Suppressor macrophage treated with lipopolysaccharide for 4 hours (primary cell): ENCODE measurements at places on chromosomes 7 and 10.

- peak; percentile 71 for DNase-seq
Measured at GRCh38 chr7:6558837-6559236, 7.6 kb upstream of the GRID2IP start.

- no peak for DNase-seq
Measured at GRCh38 chr10:34121125-34121753, 693.9 kb downstream of the PARD3 start.

DNA sequence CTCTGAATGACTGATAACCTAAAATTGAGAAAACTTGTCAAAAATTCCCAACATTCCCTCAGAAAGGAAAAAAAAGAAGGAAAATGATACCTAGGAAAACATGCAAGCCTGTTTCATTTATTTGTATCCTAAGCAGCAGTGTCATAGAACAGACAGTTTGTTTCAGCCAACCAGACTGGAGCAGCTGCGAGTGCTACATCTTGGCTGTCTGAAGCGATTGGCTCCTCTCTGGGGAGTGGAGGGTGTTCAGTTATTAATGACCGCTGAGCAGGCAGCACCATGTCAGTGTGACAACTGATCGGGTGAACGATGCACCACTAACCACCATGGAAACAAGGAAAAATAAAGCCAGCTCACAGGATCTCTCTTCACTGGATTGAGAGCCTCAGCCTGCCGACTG is at the start of gene LRRN3:
Gene LRRN3, plus strand, starts transcription at position 282 of the 400 bp plus-strand sequence. CDS start 31,646 bp downstream, outside the sequence.
- no peak for DNase-seq

DNA sequence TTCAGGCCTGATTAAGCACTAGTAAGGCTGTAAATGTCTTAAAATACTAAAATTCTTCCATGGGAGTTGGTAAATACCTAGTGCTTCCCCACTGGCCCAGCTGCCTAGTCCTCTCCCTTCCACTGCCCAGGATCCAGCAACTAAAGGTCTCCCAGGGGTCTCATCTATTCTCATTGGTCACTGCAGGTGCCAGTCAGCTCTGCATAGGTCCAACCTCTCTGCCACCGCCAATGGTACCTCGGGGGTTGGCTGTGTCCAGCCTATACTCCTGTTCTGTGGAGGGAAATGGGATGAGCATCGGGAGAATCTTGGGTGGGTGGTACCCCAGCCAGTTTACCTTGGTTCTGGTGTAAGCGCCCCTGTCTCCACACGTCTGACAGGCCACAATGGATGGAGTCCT is 6.1 kb upstream of the CREB5 start:
- DNase-seq: no peak

- DNase-seq: no peak
Measured at GRCh38 chr7:30079880-30080279, 51.7 kb downstream of the PLEKHA8 start.
